Left renal cortex interstitium (tissue), 4 donors: ENCODE measurements at places on chromosomes 16 and 17. TPM values are rescaled to one million over a fixed set of nuclear protein-coding genes. Genes with fewer than 3 reads are reported as not detected.

GRCh38 chr17:80781807-80782277 lies 209.8 kb upstream of the CHMP6 start:
- no peak for DNase-seq

DNA sequence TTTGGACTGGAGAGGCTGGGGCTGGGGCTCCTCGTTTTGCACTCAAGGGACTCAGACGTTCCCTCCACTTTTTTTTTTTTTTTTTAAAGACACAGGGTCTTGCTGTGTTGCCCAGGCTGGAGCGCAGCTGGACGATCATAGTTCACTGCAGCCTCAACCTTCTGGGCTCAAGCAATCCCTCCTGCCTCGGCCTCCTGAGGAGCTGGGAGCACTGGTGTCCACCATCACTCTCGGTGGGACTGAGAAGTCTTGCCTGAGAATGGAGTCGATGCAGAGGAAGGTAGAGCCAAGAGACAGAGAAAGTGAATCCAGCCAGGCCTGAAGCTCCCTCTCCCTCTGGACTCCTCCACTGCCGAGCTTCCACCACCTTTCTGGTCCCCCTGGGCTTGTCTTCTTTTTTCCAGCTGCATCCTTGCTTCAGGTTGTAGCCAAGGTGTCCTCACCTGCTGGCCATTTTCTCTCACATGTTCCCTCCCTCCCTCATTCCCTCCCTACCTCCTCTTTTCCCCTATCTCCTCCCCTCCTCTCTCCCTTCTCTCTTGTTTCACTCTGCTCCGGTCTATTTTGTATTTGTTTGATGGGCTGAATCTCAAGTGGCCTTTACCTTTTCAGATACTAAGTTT lies 233.8 kb downstream of the SNX29 start:
- no peak for DNase-seq

DNA sequence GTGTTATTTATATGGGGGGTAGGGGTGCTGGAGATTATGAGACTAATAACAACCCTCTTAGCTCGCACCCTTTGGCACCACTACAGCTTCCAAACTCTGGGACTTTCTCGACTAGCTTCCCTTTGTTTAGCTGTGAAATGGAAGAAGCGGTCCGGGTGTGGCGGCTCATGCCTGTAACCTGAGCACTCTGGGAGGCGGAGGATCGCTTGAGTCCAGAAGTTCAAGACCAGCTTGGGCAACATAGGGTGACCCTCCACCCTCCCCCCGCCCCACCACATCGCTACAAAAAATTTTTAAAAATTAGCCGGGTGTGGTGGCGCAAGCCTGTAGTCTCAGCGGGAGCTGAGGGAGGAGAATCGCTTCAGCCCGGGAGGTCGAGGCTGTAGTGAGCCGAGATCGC lies 814 bp upstream of the CDH3 start:
- no peak for DNase-seq

- DNase-seq = no peak
These were observed 80.9 kb downstream of the PRKCA start for GRCh38 chr17:66383333-66383732.

DNA sequence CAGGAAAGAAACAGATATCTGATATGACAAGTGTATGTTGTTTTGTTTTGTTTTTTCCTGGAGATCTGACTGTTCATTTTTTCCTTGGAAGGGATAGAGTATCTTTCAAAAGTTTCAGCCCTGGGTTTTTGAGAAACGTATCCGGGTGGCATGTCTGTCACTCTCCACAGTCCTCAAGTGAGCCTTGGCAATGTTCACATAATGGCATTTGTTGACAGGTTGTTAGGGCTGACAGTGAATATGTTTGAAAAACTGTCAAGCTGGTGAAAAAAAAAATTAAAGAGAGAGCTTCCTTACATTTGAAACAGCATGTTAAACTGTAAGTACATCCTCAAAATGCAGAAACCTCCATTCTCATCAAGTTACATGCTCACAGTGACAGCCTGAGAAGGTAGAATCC lies 113.0 kb upstream of the DYNLRB2 start:
- DNase-seq = no peak

DOC2A gene
- polyA plus RNA-seq = 4.8 TPM
